Occipital lobe (tissue), 3 donors: ENCODE measurements at places on chromosomes 5 and 9. TPM values are rescaled to one million over a fixed set of nuclear protein-coding genes. Genes with fewer than 3 reads are reported as not detected.

AMACR gene
- 10.6 TPM for total RNA-seq

CD74 gene
- 4.1 TPM for total RNA-seq

POU5F2 gene
- 6.9 TPM for total RNA-seq

IRGM gene
- not detected for total RNA-seq

SH3TC2 gene
- total RNA-seq, result 1.6 TPM

IGFBPL1 gene
- 67.1 TPM for total RNA-seq

TNFSF8 gene
- total RNA-seq, result 1.1 TPM

GMCL2 gene
- total RNA-seq, result not detected

SPAG8 gene
- 4.7 TPM for total RNA-seq

DBH gene
- total RNA-seq, result not detected

GPX3 gene
- 12.3 TPM for total RNA-seq

PTGES gene
- total RNA-seq, result 3.3 TPM

MARCOL gene
- total RNA-seq, result not detected

STKLD1 gene
- 1.6 TPM for total RNA-seq

MRPL50 gene
- total RNA-seq, result 55.8 TPM

CYSRT1 gene
- not detected for total RNA-seq

GPRIN1 gene
- 107 TPM for total RNA-seq

FBLL1 gene
- total RNA-seq, result 54.9 TPM

FOXD4 gene
- 0.47 TPM for total RNA-seq

C9orf153 gene
- total RNA-seq, result 0.62 TPM

PCDHGB2 gene
- 8.3 TPM for total RNA-seq

AKNA gene
- 3.3 TPM for total RNA-seq

SRD5A1 gene
- 51.8 TPM for total RNA-seq

ADAMTS19 gene
- total RNA-seq, result 4.2 TPM

SLC6A19 gene
- total RNA-seq, result not detected

THBS4 gene
- 2.2 TPM for total RNA-seq

ZFR gene
- 135 TPM for total RNA-seq

TRIM32 gene
- 23.9 TPM for total RNA-seq

C5orf46 gene
- total RNA-seq, result not detected

IARS1 gene
- total RNA-seq, result 154 TPM

ADGRD2 gene
- not detected for total RNA-seq

TGFBI gene
- total RNA-seq, result 4.2 TPM

RETREG1 gene
- total RNA-seq, result 71.3 TPM

MARCHF11 gene
- total RNA-seq, result 3.6 TPM

HEMGN gene
- total RNA-seq, result 3.9 TPM

KCNMB1 gene
- 0.16 TPM for total RNA-seq

WNT8A gene
- not detected for total RNA-seq

PPP2R2B gene
- 141 TPM for total RNA-seq

DDX4 gene
- total RNA-seq, result not detected

ORM1 gene
- total RNA-seq, result not detected

EHMT1 gene
- 68.3 TPM for total RNA-seq

NME5 gene
- 9.4 TPM for total RNA-seq

DMRT3 gene
- total RNA-seq, result 0.16 TPM

PCDHB13 gene
- total RNA-seq, result 9.2 TPM

CNTLN gene
- total RNA-seq, result 16.5 TPM

CORO2A gene
- total RNA-seq, result 5.1 TPM

HMCN2 gene
- not detected for total RNA-seq

CCDC183 gene
- total RNA-seq, result 2.8 TPM

SLC46A2 gene
- total RNA-seq, result not detected

PCDHGA12 gene
- 6.9 TPM for total RNA-seq

TSLP gene
- not detected for total RNA-seq

CER1 gene
- not detected for total RNA-seq
